ENCODE measurements at places on chromosomes 3 and 15.
A peak's percentile ranks its signal among the peaks of the same experiment; 100 is the strongest.

GRCh38 chr15:99054892-99055291, 47.3 kb upstream of the PGPEP1L start:
- no peak for DNase-seq

DNA sequence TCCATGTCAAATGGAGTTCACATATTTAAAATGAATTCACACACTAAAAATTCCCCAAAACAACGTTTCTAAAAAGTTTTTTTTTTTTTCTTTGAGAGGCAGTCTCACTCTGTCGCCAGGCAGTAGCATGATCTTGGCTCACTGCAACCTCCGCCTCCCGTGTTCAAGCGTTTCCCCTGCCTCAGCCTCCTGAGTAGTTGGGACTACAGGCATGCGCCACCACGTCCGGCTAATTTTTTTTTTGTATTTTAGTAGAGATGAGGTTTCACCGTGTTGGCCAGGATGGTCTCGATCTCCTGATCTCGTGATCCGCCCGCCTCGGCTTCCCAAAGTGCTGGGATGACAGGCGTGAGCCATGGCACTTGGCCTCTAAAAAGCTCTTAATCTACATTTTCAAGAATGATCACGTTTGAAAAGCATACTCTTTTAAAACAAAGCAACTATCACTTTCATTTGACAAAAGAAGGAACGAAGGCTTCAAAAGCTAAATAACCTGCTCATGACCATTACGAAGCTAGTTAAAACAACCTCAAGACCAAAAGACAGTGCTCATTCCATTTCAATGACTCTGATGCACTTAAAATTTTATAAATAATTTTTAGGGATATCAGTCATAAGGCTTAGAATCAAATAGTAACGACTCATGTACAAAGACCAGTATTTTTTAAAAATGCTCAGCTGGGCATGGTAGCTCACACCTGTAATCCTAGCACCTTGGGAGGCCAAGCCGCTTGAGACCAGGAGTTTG, 5.5 kb downstream of the UBE3A start:
- DNase-seq, result no peak

DNA sequence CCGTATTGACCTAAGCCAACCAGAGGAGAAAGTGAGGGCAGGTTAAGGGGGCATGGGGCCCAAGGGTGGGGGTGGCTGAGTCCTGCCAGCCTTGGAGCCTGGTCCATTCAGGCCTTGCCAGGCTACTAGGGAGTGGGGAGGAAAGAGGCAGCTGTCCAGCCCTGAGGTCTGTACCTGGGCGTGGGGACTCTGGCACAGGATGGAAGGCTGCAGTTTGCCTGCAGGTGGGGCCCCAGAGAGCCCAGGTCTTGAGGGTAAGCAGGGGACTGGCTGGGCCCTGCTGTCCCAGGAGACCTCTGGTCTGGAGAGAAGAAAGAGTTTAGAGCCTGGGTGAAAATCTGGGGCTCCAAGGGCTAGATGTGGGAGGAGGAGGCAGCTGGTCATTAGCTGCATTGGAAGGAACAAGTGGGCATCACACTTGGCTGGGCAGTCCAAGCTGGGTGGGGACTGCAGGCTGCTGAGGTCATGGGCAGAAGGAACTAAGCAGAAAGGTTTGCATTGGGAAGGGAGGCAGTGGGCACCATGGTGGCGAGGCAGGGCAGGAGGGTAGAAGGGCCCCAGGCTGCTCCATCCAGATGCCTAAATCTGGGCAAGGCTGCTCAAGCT, 108.4 kb downstream of the OXNAD1 start:
- DNase-seq, result no peak

GRCh38 chr3:195873281-195873887, 35.0 kb downstream of the TNK2 start:
- DNase-seq, result no peak

DNA sequence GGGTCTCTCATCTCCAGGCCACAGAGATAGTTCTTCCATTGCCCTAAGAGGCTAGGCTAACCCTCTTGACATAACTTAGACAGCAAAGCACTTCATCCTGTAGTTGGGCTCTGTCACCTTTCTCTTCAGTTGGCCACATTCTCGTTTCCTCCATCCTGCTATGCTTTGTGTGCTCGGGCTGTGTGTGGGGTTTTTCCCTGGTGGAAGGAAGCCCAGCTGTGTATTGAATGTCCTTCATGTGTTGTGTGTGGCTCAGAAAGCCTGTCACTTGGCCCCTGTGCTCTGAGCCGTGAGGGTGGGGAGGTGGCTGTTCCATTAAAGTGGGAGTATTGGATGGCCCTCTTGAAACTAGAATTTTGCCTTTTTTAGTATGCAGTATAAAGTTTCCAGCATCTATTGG, 8.8 kb upstream of the EXOG start:
- no peak for DNase-seq

DNA sequence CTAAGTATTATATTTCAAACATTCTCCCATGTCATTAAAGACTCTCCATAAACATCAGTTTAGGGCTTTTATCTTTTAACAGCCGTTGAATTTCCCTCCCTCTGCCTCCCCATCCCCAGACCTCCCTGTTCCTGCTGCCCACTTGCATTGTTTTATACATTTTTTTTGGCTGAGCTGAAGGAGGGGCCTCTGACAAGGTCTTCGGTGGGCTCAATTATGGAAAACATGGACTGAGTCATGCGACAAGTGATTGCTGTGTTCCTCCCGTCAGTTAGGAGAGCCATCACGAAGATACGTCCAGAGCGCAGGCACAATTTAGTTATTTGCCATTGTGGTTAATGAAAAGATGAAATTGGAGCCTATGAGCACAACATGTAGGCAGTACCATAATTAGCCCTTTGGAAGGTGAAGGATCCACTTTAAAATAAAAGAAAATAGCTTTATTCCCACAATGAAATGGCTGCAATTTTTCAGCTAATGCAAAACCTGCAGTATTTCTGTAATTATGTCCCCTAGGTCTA, 12.0 kb upstream of the NMNAT3 start:
- DNase-seq, result no peak

DNA sequence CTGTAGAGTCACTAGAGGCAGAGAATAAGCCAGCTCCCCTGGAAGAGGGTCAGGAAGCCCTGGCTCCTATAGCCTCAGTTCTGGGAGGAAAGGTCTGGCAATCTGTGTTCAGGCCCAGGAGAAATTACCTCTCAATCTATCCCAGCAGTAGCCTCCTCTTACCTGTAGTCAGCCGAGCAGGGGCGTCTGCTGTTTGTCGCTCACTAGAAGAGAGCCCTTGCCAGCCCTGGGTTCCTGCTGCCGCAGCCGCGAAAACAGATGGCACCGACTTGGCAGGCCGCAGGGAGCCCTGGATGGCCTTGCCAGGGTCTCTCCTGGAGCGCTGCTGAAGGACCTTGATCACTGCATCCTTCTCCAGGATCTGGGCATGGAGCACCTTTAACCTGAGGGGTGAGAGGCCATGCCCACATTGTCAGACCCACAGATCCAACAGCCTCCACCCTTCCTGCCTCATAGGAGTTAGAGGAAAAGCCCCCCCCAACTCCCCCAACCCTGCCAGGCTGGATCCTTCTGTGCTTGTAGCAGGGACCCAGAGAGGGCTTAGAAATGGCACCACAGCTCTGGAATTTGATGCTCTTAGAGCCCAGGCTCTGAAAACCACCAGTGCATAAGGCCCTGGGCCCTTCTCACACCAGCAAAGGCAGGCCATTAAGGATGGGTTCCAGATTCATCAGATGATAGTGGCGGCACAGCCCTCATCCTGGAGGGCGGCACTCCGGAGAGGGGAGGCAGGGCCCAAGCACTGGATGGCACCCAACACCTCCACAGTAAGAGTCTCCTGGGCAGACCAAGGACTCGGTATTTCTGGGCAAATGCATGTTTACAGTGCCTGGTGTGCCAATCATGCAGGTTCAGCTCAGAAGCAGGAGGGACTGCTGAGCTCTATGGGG, 14.9 kb downstream of the AMOTL2 start:
- DNase-seq, result no peak

- no peak for DNase-seq
These were observed 105.4 kb downstream of the EPHB1 start for GRCh38 chr3:134900482-134900881.

DNA sequence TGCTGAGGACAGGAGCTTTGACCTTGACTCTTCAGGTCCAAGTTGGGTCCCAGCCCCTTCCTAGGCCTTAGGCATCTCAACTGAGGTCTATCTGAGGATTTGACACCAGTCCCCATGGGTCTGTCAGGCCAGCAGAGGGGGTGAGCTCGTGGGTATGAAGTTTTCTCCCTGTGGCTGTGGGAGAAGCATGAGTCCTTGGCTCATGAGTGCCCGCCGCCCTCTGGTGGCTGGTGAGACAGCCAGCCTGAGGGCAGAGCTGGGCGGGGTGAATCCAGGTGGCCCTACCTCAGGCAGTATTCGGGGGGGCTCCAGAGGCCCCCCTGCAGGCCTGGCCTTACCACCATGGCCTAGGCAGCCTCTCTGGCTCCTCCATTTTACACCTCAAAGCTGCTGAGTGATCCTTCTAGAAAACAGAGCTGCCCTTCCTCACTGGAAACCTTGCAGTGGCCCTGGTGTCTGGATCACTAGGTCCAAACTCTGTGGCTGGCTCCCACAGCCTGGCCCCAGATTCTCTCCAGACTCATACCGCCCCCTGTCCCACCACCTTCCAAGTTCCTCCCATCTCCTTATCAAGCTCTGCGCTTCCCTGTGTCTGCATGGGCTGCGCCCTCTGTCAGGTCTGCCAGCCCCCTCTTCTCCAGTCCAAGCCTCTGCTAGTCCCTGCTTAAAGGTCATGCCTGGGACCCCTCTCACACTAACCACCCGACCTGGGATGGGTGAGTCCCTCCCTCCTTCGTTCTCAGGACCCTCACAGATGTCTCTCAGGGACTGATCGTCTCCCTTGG, 16.1 kb downstream of the SH2D7 start:
- peak; percentile 87 for DNase-seq

DNA sequence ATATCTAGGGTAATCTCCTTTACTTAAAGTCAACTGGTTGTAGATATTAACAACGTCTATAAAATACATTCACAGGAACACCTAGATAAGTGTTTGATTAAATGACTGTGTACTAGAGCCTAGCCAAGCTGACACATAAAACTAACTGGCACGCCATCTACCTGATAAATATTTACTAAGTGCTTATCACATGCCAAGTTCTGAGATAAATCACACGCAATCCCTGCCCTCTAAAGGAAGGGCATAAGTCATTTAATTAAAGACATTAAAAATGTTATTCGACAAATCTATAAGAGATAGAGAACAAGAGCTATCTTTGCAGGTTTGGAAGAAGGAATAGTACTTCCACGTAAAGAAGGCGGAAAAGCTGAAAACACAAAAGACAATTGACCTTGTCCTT, 11.1 kb upstream of the MB21D2 start:
- no peak for DNase-seq

DNA sequence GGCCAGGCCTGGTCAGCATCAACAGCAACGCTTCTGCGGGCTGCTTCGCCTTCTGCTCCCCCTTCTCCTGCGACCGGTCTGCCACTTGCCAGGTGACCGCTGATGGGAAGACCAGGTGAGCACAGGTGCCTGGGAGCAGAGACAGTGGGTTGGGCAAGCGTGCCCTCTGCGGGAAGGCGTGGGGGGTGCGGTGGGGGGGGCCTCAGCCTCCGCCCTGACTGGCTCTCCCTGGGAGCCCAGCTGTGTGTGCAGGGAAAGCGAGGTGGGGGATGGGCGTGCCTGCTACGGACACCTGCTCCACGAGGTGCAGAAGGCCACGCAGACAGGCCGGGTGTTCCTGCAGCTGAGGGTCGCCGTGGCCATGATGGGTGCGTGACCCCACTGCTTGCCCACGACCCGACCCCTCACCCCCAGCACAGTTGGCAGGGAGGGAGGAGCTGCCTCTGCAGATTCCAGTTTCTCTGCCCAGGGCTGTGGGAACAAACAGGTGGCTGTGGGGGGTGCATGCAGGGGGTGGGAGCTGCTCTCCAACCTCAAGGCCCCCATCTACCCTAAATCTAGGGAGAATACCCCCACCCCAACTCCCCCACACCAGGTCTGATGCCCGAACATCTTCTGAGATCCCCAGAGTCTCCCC, 8.8 kb downstream of the STAB1 start:
- no peak for DNase-seq

- DNase-seq, result no peak
These were observed 295.6 kb upstream of the RASGRP1 start for GRCh38 chr15:38860253-38860652.

- DNase-seq, result no peak
These were observed 189.2 kb downstream of the ATP10A start for GRCh38 chr15:25673972-25674371.

DNA sequence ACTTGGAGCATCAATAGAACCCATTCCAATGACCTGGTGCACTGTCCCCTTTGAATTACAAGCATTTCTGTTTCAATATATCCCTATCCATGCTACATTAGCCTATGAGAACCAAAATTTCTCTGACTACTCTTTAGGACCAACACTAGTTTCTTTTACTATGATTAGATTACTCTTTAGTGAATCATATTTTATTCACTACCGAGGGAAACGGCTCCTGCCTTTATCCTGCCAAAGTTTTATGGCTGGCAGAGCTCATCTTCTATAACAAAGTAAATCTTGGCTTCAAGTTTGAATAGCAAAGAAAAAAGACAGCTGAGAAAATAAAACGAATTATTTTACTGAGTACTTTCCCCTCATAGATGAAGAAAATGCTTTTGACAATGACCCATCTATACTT, 120.9 kb downstream of the SLC9A9 start:
- no peak for DNase-seq

- no peak for DNase-seq
These were observed 123.8 kb upstream of the PHLDB2 start for GRCh38 chr3:111735243-111735758.

- DNase-seq, result no peak
These were observed 373.1 kb upstream of the TPRG1 start for GRCh38 chr3:188798556-188799145.

DNA sequence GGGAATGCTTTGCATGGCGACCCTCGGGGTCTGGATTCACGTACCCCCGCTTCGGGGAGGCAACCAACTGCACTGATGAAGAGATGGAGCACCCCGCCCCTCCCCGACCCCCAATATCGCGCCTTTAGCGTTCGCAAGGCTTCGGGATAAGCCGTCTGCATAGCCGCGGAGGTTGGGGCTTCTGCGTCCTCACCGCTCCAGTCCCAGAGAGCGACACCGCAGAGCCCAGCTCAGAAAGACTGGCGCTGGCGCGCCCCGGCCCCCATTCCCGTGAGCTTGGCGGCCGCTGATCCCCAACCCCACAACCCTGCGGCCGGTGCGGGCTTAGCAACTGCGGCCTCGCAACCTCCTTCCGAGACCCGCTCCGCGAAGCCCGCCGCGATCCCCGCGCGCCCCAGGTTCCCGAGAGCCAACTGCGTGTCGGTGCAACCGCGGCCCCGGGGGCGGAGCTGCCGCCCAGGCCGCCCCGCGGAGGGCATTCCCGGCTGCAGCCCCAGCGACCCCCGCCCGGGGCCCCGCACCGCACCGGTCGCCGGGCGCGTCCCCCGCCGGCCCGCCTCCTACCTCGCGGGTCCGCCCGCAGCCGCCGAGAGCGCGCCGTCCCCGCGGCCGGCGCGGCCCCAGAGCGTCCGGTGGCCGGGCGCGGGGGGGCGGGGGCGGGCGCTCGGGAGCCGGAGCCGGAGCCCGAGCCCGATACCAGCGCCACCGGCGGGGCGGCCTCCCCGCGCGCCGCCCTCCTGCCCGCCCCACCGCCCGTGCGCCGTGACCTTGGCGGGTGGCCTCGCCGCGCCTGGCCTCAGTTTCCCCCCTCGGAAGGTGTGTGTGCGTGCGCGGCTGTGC, 79.5 kb downstream of the IQSEC1 start:
- no peak for DNase-seq

All from CD4-positive, alpha-beta T cell treated with Interleukin-12 subunit alpha and Interleukin-12 subunit beta, for 1 hour (primary cell).